ENCODE measurements at places on chromosomes 7 and 10.

GRCh38 chr10:129279446-129280154 lies 187.4 kb upstream of the MGMT start:
- no peak for DNase-seq

GRCh38 chr7:107951896-107952295 lies 51.1 kb downstream of the LAMB1 start:
- DNase-seq, result no peak

DNA sequence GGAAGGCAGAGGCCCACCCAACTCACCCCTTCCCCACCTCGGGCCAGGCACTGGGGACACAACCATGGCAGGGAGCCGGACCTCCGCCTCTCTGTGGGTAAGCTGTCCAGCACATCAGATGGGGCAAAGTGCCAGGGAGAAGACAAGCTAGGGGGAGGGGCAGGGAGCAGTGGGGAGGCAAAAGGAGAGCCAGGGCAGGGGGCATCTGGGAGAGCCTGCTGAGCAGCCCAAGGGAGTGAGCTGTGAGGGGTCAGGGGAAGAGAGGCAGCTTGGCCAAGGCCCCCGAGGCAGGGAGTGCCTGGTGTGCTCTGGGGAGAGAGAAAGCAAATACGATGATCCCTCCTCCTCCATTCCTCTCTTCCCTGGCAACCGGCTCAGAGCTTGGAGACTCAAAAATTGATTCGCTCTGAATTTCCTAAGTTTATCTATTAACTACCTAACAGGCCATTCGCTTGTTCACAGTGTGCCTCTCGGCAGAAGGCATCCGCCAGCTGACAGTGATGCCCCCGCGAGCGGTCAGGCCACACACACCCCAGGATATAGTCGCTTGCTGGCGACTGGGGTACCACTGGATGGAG lies 4.5 kb downstream of the CAMK2B start:
- DNase-seq, result peak; percentile 82

- no peak for DNase-seq
Measured at GRCh38 chr10:31581741-31582323, 262.8 kb downstream of the ZEB1 start.

- no peak for DNase-seq
Measured at GRCh38 chr7:133434246-133434865, 181.5 kb downstream of the EXOC4 start.

GRCh38 chr10:60351191-60351853 lies 38.4 kb downstream of the ANK3 start:
- no peak for DNase-seq

DNA sequence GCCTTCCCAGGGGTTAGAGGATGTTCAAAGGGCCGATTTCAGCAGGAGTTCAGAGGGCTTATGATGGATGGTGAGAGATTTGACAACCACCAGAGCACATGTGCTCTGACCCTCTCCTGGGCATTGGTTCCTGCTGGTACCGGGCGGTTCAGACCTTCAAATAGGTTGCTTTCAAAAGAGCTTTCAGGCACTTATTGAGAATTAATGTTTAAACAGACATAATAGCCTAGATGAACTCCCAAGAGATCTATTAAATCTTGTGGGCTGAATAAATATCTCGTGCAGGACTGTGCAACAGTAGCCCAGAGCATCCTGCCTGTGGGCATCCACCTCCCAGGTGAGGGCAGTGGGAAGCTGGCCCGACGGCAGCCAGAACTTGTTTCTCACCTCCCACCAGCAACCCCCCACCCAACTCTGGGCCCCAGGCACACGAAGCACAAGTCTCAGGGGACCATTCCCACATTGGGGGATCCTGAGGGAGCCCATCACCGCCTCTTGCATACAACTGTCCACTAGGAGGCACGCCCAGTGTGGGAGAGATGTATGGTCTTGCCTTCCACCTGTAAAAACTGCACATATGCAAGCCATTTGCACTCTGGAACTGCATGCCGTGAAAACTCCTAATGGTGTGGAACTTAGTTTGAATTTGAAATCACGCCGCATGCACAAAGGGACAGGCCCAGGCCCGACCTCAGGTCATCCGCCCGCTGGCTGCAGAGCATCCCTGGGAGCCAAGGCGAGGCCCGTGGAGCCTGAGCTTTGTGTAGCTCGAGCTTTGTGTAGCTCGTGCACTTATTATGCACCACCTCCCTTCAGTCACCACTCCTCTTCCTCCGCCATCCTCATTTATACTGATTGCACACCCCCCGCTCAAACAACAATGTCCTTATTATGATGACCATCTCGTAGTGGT lies 147.8 kb downstream of the ADCY1 start:
- peak; percentile 91 for DNase-seq

DNA sequence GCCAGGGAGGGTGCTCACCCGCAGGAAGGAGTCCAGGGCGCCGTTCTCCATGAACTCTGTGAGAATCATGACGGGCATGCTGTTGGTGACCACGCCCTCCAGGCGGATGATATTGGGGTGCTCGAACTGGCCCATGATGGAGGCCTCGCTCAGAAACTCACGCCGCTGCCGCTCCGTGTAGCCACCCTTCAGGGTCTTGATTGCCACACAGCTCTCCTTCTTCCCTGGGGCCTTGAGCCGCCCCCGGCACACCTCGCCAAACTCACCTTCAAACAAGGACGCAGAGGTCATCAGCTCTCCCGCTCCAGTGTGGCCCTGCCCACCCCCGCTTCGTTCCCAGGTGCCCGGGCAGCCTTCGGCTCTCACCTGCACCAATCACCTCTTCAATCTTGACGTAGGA lies 14.6 kb downstream of the EPHB4 start:
- no peak for DNase-seq

- no peak for DNase-seq
Measured at GRCh38 chr10:59995862-59996261, 89.5 kb upstream of the CCDC6 start.

DNA sequence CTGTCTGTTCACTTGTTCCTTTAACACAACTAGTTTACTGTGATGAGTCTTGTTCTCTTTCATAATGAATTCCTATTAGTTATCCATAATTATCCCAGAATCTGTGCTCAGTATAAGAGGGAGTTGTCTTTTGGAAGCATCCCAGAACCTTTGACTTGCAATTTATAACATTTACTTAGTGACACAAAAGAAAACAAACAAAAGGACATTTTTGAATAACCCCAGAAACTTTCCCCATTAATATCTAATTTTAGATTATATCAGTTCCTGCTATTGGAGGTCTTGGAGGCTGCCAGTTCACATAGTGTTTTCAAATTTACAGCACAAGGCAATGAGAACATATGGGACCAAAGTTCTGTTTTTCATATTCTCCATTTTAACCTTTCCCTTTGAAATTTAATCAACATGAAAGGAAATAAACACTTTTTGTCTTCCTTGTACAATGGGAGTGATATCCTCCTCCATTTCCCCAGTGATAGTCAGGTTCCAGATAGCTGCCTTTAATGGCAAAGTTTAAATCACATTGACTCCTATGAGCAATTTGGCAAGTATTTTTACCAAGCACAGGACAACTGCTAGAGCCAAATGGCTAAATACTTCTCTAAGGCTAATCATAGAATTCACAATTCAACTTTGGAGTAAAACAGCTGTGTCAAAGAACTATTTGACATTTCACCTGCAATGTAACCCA lies 37.1 kb upstream of the GNAT3 start:
- no peak for DNase-seq

- DNase-seq, result no peak
Measured at GRCh38 chr7:16028103-16028502, 341.6 kb upstream of the MEOX2 start.

DNA sequence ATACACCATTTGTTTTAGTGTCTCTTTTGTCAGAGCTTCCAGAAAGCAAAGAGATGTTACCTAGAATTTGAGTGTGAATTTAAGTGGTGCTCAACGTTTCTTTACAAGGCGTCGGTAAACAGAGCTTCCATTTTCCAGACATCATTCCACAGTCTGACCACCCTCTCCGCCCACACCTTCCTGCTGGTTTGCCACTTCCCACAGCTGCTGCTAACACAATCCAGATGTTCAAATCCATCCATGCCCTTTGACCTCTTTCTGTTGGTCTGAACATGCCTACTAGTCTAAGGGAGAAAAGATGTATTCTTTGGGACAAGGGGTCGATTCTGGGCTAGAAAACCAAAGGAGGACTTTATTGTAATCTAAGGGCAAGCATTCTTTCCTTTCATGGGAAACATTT lies 86.1 kb downstream of the FAM107B start:
- DNase-seq, result no peak

- DNase-seq, result no peak
Measured at GRCh38 chr7:15461576-15461975, 100.2 kb downstream of the AGMO start.

GRCh38 chr7:115146148-115146547 lies 224.3 kb downstream of the MDFIC start:
- DNase-seq, result no peak
